ENCODE measurements at places on chromosomes 12 and 14.

DNA sequence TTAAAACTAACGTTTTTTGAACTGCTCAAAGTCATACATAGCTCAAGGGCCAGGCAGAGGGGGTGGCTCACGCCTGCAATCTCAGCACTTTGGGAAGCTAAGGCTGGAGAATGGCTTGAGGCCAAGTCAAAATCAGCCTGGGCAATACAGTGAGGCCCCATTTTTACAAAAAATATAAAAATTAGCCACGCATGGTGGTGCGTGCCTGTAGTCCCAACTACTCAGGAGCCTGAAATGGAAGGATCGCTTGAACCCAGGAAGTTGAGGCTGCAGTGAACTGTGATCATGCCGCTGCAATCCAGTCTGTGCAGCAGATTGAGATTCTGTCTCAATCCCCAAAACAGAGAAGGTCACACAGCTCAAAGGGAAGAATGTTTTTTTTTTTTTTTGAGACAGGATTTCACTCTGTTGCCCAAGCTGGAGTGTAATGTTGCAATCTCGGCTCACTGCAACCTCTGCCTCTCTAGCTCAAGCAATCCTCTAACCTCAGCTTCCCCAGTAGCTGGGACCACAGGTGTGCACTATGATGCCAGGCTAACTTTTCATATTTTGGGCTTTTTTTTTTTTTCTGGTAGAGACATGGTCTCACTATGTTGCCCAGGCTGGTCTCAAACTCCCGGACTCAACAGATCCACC is 2.9 kb downstream of the RBM23 start:
- DNase-seq, result no peak

GRCh38 chr12:55666508-55666907 is 29.8 kb downstream of the OR10P1 start:
- no peak for DNase-seq

DNA sequence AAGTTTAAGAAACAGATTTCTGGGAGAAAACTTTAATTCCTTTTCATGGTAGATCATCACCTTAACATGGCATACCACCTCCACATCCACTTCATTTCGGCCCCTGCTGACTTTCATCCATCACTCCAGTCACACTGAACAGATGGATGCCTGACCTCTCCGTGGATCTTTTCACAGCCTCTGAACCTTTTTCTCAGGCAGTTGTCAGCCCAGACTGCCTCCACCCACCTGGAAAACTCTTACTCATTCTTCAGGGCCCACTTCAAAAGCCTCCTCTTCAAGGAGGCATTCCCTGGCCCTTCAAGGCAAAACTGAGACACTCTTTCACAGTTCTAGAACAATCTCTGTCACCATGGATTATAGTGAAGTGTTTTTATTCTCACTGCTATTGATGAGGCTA is 52.9 kb downstream of the GXYLT1 start:
- DNase-seq, result no peak

DNA sequence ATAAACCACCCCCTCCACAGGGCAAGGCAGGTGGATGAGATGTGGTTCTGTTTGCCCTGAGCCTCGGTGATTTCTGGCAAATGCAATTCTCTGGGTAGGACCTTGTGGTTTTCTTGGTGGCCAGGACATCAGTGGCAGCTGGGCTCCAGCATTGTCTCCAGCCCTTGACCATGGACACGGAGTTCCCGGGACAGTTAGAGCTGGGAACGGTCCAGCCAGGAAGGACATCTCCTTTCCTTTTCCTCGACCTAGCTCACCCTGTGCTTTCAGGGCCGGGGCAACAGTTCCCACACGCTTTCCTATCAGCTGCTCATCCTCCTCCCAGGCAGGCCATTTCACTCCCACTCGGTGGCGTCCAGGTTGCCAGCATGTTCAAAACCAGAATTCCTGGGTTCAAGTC is 9.2 kb downstream of the SERPINA4 start:
- DNase-seq, result no peak

GRCh38 chr14:23548351-23549318 is 2.9 kb downstream of the ZFHX2 start:
- no peak for DNase-seq

DNA sequence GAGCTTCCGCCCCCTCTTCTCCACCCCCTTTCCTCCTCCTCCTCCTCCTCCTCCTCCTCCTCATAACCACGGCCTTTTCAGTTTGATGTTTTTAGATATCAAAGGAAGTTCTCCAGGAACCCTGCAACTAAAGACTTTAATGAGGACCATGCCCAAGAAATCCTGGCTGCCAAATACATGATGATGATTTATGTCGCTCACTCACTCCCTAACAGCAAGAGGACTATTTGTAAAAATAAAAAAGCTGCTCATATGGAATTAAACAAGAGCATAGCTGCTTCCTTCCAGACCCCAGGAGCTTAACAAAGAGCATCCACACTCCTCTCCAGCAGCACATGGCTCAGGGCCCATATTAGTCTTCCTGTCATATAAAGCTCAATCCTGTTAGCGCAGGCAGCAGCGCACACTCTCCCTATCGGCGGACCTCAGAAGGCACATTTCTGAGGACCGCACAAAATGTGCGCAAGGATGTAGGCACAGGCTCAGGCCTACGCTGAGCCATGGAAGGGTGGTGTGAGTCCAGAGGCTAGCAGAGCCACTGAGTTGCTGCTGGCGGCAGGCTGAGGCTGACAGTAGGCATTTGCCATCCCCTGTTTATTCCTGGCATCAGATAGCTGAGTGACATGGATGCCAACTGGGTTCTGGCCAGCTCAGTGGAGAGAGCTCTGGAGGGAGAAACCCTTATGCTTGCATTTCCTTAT is 232.8 kb downstream of the MSRB3 start:
- DNase-seq, result no peak

GRCh38 chr12:64544371-64545080 is 65.8 kb upstream of the RASSF3 start:
- no peak for DNase-seq
